ENCODE measurements at places on chromosomes 7 and 10.

- DNase-seq = no peak
Measured at GRCh38 chr10:89887406-89887805, 186.0 kb downstream of the KIF20B start.

GRCh38 chr7:120724955-120725354 is 133.0 kb downstream of the TSPAN12 start:
- no peak for DNase-seq

DNA sequence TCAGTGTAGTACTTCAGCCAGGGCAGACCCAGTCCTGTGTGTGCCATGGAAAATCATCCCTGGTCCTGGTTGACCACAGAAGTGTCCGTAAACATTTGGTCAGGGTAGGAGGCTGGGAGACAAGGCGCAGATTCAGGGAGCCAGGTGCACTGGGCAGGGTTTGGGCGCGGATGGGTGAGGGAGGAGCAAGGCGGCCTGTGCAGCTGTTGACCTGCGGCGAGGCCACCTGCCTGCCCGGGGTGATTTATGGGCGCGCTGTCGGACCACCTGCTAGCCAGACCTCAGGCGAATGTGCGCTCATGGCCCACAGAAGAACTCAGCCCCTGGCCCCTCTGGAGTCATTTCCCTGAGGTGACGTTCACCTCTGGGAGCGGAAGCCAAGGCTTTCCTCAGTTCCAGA is 6.6 kb downstream of the SFRP5 start:
- no peak for DNase-seq

DNA sequence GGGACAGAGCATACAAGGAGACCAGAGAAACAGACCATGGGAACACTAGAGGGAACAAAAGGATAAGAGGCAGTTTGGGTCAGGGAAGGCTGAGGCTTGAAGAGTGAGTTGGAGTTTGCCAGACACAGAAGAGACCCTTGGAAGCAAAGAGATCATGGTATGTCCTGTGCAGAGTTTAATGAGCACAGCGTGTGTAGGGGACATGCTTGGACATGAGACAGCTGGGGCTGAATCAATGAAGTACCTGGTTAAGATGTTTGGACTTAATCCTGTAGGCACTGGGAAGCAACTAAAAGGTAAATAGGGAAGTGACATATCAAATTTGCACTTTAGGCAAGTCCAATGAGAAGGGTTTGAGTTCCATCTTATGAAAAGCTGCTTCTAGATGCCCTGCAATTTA is 79.6 kb downstream of the KIAA1217 start:
- DNase-seq = no peak

DNA sequence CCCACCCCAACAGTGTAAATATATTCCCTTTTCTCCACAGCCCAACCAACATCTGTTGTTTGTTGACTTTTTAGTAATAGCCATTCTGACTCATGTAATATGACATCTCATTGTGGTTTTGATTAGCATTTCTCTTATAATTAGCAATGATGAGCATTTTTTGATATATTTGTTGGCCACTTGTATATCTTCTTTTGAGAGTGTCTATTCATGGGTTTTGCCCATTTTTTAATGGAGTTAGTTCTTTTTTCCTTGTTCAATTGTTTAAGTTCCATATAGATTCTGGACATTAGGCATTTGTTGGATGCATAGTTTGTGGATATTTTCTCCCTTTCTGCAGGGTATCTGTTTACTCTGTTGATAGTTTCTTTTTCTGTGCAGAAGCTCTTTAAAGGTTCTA is 340.1 kb downstream of the NXPH1 start:
- DNase-seq = no peak

GRCh38 chr10:88147000-88147798 is 283.8 kb downstream of the PTEN start:
- no peak for DNase-seq

GRCh38 chr10:24722131-24722675 is 1.5 kb downstream of the ARHGAP21 start:
- no peak for DNase-seq

DNA sequence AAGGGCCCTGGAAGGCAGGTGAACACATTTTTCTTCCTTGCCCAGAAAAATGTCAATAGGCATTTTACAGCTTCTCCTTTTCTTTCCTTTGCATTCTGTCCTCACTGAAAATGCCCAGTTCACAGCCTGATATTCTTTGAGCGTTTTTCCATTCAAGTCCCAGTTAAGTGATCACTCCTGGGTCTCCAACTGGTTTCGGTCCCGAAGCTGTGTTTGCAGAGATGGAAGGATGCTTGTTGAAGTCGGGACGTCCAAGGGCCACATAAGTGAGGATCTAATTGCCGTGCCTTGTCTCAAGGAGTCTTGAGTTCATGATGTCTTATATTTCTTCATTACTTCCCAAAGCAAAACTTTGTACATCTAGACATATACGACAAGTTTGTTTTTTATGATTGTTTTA is 208.7 kb upstream of the PRKCQ start:
- DNase-seq = no peak

GRCh38 chr7:94382132-94382531 is 12.6 kb upstream of the COL1A2 start:
- no peak for DNase-seq

GRCh38 chr7:3730276-3730675 is 429.2 kb downstream of the SDK1 start:
- DNase-seq = no peak

- DNase-seq = no peak
Measured at GRCh38 chr10:127313996-127314700, 117.8 kb upstream of the INSYN2A start.

DNA sequence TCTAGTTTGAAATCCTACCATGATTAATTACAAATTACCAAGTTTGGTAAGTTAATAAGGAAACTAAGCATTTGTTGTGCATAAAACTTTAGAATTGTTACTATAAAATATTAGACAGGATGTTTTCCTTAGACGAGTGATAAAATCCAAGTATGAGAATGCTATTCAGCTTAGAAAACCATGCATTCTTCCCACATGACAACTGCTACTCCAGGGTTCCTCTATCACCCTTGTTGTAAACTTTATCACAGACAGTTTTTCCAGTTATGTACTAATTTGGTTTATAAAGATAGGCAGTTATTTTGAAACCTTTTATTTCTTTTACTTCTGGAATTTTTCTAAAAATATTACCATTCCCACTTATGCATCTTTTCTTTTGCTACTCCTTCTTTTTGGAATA is 52.0 kb downstream of the SIRT1 start:
- no peak for DNase-seq

GRCh38 chr10:54772468-54773122 is 28.4 kb downstream of the PCDH15 start:
- no peak for DNase-seq

GRCh38 chr7:30047124-30047523 is 18.9 kb downstream of the PLEKHA8 start:
- DNase-seq = no peak

GRCh38 chr10:5976512-5977470 is 552 bp downstream of the IL15RA start:
- peak; percentile 69 for DNase-seq

GRCh38 chr10:122374237-122374858 is at the start of gene PLEKHA1:
PLEKHA1 (plus strand) TSS chr10:122374708; CDS start chr10:122393201, 18,493 bp downstream.
- peak; percentile 88 for DNase-seq

DNA sequence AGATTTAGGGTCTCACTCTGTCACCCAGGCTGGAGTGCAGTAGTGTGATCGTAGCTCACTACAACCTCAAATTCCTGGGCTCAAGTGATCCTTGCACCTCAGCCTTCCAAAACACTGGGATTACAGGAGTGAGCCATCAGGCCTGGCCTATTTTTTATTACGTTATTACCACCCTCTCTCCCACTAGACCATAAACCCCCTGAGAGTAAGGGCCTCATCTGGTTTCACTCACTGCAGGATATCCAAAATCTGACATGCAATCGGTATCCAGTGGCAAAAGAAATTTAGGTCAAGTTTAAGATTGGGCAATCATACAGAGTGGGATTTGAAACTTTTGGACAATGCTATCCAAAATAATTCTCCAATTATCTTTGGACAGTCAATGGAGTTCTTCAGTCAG is 117.0 kb upstream of the NEBL start:
- no peak for DNase-seq

Data from D341Med (cell line).